ENCODE measurements at places on chromosomes 16 and 17. TPM values are rescaled to one million over a fixed set of nuclear protein-coding genes. Genes with fewer than 3 reads are reported as not detected.

- no peak for DNase-seq
Measured at GRCh38 chr16:85284141-85284817, 172.0 kb upstream of the CIBAR2 start.

DNA sequence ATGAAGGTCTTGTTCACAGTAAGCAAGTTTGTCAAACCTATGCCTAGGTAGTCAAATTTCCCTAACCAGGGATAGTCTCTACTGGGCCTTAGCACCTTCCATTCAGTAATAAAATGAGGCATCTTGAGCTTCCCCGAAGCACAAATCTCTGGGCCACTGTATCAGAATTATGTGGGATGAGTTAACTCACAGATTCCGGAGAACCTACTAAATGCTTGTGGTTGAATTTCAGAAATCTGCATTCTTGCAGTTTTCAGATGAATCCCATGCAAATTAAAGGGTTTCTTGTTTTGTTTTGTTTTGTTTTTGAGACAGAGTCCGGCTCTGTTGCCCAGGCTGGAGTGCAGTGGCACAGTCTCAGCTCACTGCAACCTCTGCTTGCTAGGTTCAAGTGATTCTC is 478.8 kb upstream of the HSBP1 start:
- no peak for DNase-seq

- no peak for DNase-seq
Measured at GRCh38 chr16:55002419-55002818, 71.8 kb downstream of the IRX5 start.

GRCh38 chr16:10614685-10615084 is 34.3 kb upstream of the EMP2 start:
- DNase-seq = no peak

Gene KRT17
- not detected for total RNA-seq

Gene NEK8
- total RNA-seq = 6.7 TPM

All from endothelial cell (in vitro differentiated cells).